D721Med (cell line): ENCODE measurements at places on chromosomes 5 and 9.

DNA sequence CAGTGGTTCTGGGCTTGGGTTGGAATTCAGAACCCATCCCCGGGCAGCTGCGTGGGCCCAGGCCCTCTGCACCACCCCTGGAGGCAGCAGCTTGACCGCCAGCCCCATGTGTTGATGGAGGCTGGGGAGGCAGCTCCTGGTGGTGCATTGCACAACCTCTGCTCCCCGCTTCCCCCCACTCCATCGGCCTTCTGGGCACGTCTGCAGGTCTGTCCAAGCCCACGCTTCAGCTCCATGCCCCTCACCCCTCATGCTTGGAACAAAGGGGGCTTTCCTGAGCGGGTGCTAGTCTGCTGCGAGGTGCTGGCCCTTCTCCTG lies 1.4 kb downstream of the NCS1 start:
- DNase-seq, result no peak

GRCh38 chr5:174911118-174911517 lies 186.7 kb downstream of the MSX2 start:
- no peak for DNase-seq

DNA sequence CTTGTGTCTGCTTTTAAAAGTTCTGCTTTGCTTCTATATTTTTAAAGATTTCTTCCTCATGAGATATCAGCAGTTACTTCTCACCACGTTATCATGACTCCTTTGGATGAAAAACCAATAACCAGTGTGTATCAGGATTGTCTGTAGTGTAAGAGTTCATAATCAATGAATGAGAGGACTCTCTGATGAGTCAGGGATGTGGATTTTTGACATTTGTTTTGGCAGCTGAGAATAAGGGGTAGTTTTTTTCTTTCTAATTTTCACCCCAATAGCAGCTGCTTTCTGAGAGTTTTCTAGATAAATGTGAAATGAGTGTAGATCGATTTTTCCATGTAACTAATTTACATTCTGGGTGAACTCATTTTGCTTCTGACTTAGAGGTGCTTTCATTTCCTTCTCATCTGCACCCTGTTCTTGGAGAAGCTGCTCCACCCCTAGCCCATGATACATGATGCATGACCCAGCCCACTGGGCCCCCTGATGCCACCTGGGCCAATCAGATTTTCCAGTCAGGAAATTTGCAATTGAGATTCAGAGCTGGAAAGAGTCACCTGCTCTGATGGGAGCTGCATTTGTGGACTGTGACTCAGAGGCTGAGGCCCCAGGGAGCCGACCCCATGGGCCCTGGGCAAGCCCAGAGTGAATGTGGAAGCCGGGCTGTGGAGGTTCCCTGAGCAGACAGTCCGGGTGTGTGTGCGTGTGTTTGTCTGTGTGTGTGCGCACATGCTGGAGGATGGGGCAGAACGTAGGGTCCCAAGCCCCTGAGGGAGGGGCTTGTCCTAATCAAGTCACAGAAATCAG lies 159.3 kb downstream of the RGS3 start:
- no peak for DNase-seq

DNA sequence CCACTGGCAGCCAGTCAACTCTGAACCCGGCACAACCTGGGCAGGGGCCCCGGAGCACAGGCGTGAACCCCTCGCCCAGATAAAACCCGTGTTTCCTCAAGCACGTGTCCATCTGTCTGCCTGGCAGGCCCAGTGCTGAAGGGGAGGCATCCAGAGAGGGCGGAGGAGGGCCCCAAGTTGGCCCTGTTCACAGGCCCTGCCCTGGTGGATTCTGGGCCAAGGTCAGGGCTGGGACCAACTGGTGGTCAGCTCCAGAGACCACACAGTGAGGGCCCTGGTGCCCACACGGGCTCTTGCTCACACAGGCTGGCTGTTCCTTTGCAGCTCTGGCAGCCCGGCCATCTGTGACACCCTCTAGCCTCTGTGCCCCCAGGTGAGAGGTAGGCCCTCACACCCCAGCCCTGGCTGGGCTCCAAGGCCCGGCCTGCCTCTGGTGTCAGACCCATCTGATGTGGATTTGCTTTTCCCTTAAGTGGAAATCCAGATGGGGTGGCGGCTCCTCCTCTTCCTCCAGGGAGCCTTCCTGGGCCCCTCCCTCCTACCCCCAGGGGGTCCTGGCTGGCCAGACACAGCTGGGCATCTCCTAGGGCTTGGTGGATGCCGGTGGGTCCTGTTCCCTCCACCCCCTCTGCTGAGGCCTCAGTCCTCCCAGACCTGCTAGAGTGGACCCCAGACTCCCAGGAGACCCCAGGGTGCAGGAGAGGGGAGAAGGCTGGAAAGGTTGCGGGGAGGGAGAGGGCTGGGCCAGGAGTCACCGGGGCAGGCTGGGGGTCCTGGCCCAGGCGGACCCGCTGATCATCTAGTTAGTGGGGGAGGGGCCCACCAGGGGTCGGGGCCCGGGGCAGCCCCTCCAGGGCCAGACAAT lies 525 bp upstream of the STPG3 start:
- DNase-seq, result no peak

GRCh38 chr5:109335114-109335513 lies 74.7 kb downstream of the PJA2 start:
- DNase-seq, result no peak

GRCh38 chr5:174327317-174327864 lies 281.9 kb downstream of the NSG2 start:
- DNase-seq, result peak; percentile 35

GRCh38 chr5:175800656-175801081 lies 70.7 kb upstream of the CPLX2 start:
- no peak for DNase-seq

DNA sequence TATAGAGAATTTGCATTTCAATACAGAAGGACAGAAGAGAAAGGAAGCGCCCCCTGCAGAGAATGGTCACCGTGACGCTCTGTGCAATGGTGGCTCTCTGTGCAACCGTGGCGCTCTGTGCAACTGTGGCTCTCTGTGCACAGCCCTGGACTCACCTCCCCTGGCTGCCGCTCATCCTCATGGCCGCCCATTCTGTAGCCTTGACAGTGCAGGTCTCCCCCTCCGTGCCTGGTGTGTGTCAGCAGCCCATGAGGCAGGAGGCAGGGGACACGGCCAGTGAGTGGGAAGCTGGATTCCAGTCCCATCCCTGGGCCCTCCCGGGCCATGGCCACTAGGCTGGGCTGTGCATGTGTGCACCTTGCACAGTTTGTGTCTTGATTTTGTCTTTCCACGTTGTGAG lies 12.0 kb downstream of the EXOC3 start:
- DNase-seq, result no peak

DNA sequence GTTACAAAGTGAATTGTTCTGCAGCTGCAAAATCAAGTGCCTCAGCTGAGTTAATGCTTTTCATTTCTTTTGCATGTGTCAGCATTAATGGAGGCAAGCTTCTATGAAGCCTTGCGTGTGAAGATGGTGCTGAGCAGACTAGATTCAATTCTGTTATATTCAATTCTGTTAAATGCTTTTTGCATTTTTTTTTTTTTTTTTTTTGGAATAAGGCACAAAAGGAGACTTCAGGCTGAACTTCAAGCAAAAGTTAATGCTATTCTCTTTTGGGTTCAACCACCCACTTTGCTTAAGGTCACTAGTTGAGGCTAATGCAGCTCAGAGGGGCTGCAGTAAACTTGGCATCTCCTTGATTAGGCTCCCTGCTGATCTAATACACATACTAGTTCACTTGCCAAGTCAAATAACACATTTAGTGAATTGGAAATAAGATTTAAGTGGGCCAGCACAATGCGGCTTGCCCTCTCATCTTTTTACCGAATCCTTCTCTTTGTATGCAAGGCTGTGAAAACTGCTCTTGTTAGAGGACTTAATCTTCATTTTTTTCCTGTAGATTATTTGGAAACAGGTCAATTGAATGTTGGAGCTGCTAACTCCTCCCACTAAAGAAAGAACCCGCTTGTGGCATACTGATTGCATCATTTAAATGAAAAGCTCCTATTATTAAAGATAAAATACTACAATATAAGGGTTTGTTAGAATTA lies 1020.2 kb downstream of the NR2F1-AS1 start:
- DNase-seq, result no peak

- DNase-seq, result no peak
Observed at GRCh38 chr9:20651939-20652338, 29.6 kb upstream of the MLLT3 start.

DNA sequence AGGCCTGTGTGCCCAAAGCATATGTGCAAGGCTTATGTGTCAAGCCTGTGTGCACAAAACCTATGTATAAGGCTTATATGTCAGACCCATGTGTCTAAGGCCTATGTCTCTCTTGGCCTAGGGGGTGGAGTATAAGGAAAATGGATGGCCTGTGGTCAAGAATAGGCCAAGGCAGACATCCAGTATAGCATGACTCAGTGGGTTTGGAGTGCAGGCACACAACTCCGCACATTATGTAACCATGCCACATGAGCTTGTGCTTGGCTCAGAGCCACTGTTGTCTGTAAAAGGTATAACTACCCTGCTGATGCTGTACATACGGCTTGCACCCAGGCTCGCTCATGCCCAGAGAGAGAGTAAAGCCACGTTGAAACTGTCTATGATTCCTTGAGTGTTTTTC lies 626.4 kb upstream of the NUDT12 start:
- DNase-seq, result no peak

GRCh38 chr9:117224695-117225094 lies 190.2 kb downstream of the ASTN2 start:
- DNase-seq, result no peak

DNA sequence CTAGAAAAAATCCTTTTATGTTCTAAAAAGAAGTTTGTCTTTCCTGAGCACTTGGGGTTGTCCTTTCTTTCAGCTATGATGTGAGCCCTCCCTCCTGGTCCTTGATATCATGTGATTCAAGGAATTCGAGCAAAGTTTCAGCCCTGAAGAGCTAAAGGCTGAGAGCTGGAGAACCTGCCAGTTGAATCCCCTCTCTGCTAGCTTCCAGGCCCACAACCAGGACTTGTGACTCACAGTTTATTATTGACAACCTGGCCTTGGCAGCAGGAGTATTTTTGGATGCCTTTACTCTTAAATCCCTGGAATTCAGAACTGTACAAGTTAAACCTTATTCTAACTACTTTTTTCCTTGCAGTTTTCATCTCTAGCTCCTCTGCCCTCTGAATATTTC lies 182.8 kb downstream of the SPOCK1 start:
- DNase-seq, result no peak

- no peak for DNase-seq
Observed at GRCh38 chr5:53030893-53031292, 41.7 kb downstream of the ITGA2 start.

DNA sequence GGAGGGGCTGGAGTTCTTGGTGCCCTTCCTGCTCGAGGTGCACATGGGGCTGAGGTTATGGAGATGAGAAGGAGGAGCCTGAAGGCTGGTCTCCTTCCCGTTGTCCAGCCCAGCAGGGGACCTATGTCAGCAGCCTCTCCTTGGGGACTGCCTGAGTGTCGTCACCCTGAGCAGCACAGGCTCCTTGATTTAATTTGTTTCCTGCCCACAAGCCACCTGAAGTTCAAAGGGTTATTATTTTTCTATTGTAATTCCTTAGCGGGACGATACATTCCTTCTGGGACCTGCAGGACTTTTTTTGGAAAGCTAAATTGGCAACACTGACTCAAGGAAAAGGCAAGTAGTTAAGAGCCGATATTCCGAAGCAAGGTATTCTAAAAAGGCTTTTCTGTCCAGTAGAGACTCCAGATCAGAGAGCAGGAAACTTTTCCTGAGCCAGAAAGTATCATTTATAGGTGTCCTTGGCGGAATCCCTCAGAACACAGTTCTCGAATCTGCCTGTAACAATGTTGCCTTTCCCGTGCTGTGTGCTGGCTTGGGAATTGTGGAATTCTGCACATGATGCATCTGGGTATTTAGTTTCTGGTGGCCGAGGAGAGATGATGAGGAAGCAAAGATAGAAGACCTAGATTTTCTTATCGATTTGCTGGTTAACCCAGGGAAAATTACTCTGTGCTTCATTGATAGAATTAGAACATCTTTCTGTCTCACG lies 55.4 kb downstream of the ARHGAP26 start:
- DNase-seq, result no peak

GRCh38 chr5:41510176-41510831 lies at the start of gene PLCXD3:
Gene PLCXD3 (minus strand): TSS chr5:41510601. CDS start chr5:41510526, 75 bp downstream.
- DNase-seq, result peak; percentile 76

DNA sequence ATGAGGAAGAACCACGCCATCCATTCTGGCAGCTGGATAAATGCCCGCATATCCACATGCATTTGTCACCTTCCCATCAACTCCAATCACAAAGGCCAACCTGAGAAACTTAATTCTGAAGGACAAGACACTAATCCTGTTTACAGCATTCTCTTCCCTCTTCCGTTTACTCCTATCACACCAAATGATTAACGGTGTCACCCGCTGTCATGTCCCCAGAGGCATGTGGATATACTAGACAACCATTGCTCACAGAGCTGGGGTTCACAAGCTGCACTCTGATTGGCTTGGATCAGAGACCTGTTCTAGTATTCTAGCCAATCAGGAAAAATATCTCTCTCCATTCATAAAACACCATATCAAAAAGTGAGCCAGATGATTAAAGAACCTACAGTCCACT lies 3.6 kb downstream of the MACROH2A1 start:
- no peak for DNase-seq

DNA sequence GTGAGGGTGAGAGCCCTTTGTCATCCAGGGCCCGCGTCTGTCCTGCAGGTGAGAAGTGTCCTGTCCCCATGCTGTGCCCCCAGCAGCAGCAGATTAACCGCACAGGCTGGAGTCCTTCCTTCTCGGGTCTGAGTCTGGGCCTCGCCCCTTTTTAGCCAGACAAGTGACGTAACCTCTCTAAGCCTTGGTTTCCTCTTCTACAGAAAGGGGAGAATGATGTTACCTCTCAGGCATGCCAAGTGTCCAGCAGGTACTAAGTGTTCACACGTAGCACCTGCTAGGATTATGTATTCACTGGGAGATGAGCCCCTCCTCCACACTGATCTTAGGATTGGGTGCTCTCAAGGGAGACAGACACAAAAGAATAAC lies 6.9 kb downstream of the NEURL1B start:
- no peak for DNase-seq

- DNase-seq, result no peak
Observed at GRCh38 chr5:139664086-139664693, 16.0 kb downstream of the CXXC5 start.

DNA sequence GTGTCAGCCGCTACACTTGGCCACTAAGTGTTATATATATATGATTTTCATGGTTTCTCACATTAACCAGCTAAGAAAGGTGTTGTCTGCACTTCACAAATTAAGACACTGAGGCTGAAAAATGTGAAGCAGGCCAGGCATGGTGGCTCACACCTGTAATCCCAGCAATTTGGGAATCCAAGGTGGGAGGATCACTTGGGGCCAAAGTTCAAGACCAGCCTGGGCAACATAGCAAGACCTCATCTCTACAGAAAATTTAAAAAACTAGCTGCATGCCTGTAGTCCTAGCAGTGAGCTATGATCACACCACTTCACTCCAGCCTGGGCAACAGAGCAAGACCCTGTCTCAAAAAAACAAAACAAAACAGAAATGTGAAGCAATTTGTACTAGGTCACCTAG lies 1.8 kb downstream of the COQ4 start:
- DNase-seq, result no peak
